Tibial nerve (tissue), 4 donors: ENCODE measurements at places on chromosomes 3 and 15. TPM values are rescaled to one million over a fixed set of nuclear protein-coding genes. Genes with fewer than 3 reads are reported as not detected.

The WDR72 gene
- total RNA-seq = not detected

- DNase-seq = no peak
These were observed 13.5 kb downstream of the OCA2 start for GRCh38 chr15:28085489-28086174.

- no peak for DNase-seq
These were observed 107.9 kb upstream of the ALDH1A3 start for GRCh38 chr15:100771746-100772145.

DNA sequence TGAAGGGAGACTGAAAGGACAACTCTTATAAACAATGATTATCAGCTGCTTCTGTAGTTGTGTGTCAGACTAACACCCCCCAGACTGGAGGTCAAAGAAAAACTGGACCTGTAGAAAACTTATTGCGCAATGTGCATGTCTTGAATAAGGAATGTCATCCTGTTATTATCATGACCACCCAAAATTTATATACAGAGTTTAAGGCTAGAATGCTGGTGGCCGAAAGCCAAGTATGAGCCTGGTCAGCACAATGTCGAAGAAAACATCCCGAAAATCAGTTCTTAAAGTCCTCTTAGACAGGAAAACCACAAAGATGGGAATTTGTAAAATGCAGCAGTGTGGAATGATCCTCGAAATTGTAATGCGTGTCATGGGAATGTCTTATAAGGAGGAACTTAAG lies 29.3 kb downstream of the RFTN1 start:
- DNase-seq = no peak

The MANF gene
- total RNA-seq = 25.8 TPM

GRCh38 chr15:93460717-93461116 lies 371.7 kb upstream of the RGMA start:
- no peak for DNase-seq

The NTRK3 gene
- 85.9 TPM for total RNA-seq

- DNase-seq = no peak
These were observed 27.6 kb upstream of the UBE2E2 start for GRCh38 chr3:23175341-23176083.
